ENCODE measurements at places on chromosomes 4 and X.

- DNase-seq = no peak
These were observed 109.6 kb upstream of the PAQR3 start for GRCh38 chr4:79048878-79049277.

GRCh38 chr4:117699595-117699994 lies 334.7 kb upstream of the NDST3 start:
- no peak for DNase-seq

GRCh38 chr4:77193511-77194102 lies 36.6 kb downstream of the CCNG2 start:
- DNase-seq = peak; percentile 48

DNA sequence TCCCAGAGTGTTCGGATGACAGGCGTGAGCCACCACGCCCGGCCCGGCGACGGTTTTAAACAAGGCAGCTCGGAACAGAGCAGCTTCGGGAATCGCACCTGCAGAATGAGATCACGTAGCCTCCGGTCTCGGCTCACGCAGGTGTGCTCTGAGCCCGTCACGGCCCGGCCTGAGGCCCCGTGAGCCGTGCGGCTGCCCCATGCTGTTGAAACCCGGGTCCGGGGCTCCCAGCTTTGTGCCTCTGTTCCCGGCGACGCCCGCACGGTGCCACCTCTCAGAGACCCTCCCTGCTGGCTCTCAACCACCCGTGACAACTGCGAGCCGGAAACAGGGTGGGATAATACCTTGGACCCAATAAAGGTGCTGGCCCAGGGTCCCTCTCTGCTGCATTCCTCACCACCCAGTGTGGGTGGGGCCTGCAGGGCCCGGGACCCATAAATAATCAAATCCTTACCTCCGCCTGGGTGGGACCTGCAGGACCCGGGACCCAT lies 13.4 kb upstream of the PLCXD1 start:
- no peak for DNase-seq

DNA sequence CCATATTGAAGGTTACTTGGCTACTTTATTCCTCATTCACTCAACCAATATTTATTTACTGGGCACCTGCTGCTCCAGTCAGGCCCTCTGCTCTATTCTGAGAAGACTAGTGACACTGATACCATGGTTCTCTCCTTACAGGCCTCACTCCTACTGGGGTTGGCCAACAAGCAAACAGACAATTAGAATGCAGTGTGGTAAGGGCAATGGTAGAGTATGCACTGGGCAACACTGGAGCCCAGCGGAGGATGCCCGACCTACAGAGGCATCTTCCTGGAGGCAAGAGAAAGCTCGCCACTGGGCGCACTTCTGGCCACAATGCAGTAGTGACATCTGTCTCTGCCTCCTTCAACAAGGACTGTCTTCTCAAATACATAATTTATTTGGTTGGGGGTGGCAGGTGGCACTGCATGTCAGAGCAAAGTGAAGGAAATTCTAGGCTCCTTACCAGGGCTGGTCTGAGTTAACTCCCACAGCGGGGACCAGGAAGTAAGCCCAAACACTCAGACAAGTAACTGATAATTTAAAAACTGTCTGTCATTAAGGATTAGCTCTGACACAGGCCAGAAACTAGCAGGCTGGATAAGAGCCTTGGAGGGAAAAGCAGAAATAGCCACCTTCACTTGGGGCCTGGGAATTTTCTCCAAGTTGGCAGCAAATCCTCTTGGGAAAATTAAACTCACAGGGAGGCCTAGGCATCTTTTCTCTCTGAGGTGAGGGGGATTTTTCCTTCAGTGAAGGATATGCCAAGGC lies 150.7 kb upstream of the EOLA2 start:
- no peak for DNase-seq

- no peak for DNase-seq
These were observed 80.1 kb upstream of the STIM2 start for GRCh38 chr4:26780539-26780938.

- DNase-seq = no peak
These were observed 96.2 kb upstream of the KLHL13 start for GRCh38 chrX:118212817-118213183.

- no peak for DNase-seq
These were observed 172.2 kb upstream of the TLL1 start for GRCh38 chr4:165700855-165701254.

DNA sequence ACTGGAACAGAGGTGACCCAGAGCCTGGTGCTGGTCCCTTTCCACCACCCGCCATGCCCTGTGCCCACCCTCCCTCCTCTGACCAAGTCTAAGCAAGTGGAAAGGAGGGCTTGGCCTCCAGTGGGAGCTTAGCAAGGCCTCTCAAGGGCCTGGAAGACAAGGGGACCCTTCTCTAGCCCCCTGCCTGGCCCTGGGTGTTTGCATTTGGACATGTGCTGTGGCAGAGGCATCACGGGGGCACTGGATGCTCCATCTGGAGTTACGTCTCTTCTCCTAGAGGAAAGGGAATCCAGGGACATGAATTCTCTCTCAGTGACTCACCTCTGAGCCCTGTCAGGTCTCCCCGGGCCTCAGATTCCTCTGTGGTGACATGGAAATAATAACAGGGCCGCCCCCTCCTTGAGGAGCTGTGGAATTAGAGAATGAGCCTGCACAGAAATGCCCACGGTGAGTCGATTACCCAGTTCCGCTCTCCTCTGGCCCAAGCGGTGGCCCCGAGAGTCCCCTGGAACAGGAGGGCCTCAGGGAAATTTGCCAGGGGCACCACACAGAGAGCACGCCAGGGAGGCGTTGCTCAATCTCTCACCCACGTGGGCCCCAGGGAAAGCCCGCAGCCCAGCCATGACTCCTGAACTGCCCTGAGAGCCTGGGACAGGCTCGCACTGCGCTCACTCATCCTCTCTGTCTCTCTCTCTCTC lies 189.6 kb downstream of the BCOR start:
- no peak for DNase-seq

DNA sequence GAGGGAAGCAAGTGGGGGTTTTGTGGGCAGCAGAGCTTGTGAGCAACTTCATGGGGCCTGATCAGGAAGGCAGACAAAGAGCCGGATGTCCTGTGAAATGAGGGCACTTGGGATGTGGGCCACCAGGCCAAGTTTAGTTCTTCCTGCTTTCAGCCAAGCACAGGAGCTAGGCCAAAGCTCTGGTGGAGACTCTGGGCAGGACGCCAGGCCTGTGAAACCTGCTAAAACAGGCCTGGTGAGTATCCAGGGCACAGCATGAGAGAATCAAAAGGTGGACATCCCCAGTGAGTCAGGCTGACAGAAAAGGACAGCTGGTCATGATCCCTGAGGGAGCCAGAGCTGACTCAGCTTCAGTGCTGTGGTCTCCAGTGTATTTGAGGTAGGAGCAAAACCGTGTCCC lies 95.7 kb downstream of the NPNT start:
- DNase-seq = no peak

GRCh38 chrX:102959471-102959870 lies 22.4 kb downstream of the RAB40AL start:
- no peak for DNase-seq

GRCh38 chrX:141701072-141701471 lies 2.5 kb upstream of the SPANXD start:
- DNase-seq = no peak

GRCh38 chr4:137443031-137443800 lies 89.1 kb downstream of the PCDH18 start:
- no peak for DNase-seq

DNA sequence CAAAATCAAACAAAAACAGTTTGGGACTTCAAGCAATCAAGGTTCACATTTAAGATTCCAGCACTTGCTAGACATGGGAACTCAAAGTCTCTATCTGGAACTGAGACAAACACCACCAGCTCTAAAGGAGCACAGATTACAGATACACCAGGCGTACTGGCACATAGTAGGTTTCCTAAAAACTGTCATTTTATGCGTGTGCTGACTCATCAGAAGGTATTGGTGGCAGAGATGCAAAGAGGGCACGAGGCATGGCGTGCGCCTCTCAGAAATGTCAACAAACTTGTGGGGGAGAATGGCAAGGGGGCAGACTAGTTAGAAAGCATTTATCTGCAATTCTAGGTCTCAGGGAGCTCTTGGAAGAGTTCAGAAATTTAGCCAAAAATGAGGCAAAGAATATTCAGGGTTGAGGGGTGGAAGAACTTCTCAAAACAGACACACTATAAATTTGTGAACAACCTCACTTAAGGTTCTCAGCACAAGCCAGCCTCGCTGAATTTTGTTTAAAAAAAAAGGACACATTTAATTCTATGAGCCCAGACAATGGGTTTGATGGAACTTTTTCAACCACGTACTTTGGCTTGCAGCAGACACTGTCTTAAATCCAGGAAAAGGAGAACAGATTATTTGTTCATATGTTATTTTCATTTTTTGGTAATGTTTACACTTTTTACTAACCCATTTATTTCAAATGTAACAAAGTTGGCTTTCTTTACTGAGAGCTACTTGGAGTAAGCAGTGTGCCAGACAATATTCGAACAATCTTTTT lies 100.0 kb downstream of the SHISA3 start:
- DNase-seq = no peak

- no peak for DNase-seq
These were observed 140.1 kb upstream of the MED14 start for GRCh38 chrX:40875476-40875875.

DNA sequence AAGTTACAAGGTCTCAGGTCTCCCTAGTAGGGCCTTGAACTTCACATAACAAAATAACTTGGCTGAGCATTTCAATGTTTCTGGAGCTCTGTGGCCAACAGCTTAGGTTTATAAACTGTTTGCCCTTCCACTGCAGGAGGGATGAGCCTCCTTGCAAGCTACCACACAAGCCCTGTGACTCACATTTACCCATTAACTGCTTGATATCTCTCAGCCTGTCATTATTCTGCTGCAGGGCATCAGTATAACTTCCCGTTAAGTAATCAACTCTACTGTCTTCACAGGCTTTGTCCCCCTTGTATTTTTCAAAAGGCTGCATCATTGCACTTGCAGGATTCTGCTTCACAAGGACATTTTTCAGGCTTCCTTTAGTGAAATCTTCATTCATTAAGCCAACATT lies 151.7 kb upstream of the CXCL13 start:
- no peak for DNase-seq

DNA sequence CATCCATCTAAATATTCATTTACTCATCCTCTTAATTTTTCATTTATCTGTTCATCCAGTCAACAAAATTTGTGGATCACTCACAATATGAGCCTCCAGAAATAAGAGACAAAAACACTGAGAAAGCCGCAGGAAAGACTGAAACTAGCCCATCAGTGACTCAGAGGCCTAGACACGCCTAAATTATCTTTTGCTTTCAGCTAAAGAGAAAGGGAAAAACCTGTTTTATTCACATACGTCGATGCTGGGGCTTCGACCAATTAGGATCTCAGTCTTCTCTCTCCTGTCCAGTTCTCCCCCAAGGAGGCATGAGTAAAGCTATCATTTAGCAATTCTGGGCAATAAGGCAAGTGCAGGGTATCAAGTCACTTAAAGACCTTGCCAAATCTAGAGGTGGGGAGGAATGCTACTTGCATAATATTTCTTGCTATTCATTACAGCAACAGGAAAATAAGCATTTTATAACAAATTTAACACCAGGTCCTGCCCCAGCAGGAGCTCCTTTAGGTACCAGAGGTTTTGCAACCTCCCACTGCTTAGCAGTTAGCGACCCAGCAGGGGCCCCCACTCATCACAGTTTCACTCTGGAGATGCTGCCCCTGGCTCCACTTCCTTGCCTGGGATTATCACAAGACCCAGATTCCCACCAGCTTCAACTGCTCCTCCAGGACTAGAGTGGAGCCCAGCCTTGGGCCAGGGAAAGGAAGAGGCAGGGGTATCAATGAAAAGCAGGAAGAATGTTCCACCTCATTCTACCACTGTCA lies 30.1 kb upstream of the TMEM154 start:
- no peak for DNase-seq

DNA sequence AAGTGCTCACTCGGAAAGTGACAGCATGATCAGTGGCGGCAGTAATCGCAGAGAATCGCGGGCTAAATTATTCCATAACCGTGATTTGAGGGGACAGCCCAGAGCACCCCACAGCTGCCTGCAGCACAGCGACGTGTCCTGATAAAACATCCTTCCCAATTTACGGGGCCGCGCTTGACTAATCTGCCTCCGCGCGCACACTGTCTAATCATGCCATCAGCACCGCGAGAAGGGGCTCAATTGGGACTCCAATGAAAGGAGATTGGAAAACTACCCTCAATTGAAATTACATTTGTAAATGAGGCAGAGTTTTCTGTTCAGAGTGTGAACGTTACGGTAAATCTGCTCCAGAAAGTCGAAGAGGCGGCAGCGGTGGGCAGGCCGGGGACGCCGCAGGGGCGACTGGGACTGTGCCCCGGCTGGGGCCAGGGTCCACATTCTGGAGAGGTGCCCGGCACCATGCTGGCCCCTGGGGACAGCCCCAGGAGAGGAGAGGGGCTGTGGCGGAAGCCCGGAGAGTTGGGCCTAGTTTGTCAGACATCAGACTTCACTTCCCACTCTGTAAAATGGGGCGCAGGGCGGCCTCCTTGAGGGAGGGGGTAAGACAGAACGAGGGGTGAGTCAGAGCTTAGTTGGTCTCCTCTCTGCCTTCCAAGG lies 107.7 kb downstream of the FAM53A start:
- no peak for DNase-seq

- DNase-seq = no peak
These were observed 17.7 kb upstream of the STIM2 start for GRCh38 chr4:26842911-26843310.

GRCh38 chrX:9955506-9955905 lies 11.7 kb upstream of the CLDN34 start:
- no peak for DNase-seq

GRCh38 chrX:134603806-134604700 lies 54.2 kb downstream of the PLAC1 start:
- no peak for DNase-seq

DNA sequence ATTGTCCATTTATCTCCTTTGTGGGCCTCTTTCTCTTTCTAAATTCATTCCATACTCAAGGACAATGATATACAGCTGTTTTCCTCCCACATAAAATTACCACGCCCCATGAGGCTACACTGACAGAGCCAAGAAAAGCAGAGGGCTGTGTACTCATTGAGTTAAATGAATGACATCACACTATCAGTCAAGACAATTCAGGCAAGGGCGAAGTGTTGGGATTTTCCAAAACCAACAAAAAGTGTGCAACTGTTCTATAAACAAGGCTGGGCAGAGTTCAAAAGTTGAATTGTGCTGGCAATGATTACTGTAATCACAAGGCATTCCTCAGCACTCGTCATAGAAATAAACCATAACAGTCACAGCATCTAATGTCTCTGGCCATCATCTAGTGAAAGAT lies 799.6 kb upstream of the DIAPH2 start:
- no peak for DNase-seq

- no peak for DNase-seq
These were observed 56.8 kb downstream of the RXFP1 start for GRCh38 chr4:158578476-158578875.

- no peak for DNase-seq
These were observed 131.0 kb downstream of the PRKX start for GRCh38 chrX:3582451-3582850.

- DNase-seq = no peak
These were observed 34.0 kb upstream of the TSPAN5 start for GRCh38 chr4:98692411-98692810.

DNA sequence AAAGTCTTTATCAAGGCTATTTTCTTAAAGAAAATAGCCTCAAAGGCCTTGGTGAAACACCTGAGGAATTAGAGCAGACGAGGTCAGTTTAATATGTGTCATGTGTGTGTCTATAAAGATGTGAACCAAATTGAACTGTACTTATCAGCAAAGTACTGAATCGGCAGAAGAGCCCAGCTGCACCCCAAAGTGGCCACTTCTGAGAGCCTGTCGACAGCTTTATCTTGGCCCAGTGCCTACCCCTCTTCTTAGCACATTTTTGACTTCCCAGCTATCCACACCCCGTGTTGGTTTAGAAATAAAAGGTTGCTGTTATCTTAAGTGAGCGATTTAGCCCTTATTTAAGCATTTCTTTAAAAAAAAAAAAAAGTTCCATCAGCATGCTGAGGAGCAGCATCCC lies 329.7 kb downstream of the FBXW7 start:
- no peak for DNase-seq

Data from activated naive CD8-positive, alpha-beta T cell treated with anti-CD3 and anti-CD28 coated beads, Interleukin-2, amount 50 U/mL, for 16 hours (primary cell).